ENCODE measurements at places on chromosomes 2 and 18.

DNA sequence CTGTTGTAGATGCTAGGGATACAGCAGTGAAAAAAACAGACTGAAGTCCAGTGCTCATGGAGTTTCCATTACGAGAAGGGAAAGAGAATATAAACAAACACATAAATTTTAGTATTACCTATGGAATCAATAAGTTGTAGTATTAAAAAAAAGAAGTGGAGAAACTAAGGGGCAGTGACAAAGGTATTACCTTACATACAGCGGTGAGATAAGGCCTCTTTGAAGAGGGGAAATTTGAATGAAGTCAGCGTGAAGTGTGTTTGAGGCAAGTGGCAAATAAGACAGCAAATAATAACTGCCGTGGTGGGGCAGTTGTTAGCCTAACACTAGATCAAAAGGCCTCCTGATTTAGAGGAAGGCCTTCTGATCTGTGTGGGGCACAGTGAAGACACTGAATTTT is 57.9 kb downstream of the TLK1 start:
- DNase-seq: peak; percentile 94

DNA sequence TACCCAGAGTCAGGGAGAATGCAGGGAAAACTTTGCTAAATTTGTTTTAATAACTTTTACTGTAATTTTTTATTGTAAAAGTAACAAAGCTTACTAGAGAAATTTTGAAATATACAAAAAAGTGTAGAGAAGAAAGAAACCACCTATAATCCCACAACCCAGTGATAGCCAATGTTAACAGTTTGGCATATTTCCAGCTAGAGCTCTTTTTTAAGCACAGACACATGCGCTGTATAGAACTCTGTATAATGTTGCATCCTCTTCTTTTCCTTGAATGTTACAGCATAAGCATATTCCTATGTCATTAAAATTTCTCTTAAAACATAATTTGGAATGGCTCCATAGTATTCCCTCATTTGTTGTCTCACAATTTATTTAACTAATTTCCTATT is 37.4 kb upstream of the EPAS1 start:
- no peak for DNase-seq

DNA sequence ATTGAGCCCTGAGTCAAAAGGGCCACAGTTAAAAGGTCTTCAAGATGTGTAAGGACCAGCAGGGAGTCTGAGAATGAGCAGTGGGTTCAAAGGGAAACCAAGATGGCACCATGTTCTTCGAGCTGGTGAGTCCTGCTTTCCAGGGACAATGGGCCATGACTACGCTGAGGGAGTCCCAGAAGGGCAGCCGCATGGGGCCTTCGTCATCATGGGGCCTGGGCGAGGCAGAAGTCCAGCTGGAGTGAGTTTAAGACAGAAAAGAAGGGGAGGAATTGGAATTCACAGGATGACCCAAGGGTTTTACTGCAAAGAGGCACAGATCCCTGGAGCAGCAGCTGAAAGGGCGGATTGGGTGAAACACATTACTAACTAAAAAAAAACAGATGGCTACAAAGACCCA is 340.8 kb upstream of the MYT1L start:
- DNase-seq: no peak

DNA sequence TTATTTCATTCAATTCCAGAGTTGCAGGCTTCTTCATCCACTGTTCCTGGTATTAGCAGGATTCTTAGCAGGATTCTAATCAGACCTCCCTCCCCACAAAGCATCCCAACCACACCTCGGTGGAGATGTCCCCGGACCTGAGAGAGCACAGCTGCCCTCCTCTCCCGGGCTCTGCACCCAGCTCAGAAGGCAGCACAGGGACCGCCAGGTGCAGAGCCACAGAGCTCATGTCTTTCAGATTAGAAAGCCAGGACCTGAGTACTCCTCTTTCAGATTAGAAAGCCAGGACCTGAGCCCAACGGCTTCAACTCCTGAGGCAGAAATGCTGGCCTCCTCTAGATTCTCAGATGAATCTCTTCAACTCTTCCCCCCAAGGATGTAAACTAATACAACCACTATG is 152.3 kb downstream of the MYO5B start:
- DNase-seq: no peak

DNA sequence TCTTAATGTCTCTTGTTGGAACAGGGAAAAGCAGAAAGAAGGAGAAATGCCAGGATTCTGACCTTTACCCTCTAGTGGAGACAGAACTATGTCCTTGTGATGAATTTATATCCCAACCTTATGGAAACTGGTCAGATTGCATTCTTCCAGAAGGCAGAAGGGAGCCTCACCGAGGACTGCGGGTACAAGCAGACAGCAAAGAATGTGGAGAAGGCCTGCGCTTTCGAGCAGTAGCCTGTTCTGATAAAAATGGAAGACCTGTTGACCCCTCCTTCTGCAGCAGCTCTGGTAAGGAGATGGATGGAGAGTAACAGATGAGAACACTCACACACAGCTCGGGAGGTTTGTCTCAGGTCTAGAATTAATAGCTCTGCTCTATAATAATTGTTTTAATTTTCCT is 552.7 kb upstream of the HNMT start:
- DNase-seq: no peak

- DNase-seq: no peak
Observed at GRCh38 chr2:215028231-215028630, 110.2 kb downstream of the ABCA12 start.

DNA sequence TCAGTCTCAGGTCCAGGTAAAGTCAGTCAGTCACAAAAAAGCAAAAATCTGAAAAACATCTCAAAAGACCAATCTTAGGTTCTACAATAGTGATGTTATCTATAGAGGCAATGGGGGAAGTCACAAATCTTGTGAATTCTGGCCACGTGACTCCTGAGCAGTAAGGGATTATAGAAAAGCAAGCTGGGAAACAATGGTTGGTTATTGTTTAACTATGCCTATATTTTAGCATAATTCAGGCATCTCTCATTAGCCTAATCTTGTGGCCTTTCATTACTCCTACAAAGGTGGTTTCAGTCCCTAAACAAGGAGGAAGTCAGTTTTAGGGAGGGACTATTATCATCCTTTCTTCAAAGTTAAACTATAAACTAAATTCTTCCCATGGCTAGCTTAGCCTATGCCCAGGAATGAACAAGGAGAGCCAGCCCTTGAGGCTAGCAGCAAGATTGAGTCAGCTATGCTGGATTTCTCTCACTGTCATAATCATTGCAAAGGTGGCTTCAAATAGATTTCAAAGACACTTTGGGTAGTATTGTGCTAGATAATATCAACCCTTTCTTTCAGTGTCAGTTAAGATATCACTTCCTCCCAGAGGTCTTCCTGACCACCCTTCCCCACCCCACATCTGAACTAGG is 56.4 kb upstream of the ITGA6 start:
- DNase-seq: no peak

DNA sequence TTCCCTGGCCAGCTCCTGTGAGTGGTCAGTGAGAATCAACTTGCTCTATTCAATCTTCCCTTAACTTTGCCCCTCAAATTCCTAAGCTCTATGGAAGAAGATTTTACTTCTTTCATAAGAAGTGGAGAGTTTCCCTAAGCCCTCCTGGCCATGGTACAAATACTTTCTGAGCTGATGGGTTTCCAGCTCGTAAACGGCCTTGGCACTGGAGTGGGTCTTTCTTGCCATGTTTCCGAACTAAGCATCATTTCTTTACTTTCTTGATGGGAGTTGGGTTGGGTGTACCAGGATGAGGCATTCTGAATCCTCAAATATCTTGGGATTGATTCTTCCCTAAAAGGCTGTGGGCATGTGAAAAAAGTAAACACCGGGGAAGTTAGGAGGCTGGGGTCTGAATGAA is 72.5 kb downstream of the ACKR3 start:
- DNase-seq: no peak

- DNase-seq: no peak
Observed at GRCh38 chr2:25543939-25544338, 129.4 kb downstream of the DTNB start.

DNA sequence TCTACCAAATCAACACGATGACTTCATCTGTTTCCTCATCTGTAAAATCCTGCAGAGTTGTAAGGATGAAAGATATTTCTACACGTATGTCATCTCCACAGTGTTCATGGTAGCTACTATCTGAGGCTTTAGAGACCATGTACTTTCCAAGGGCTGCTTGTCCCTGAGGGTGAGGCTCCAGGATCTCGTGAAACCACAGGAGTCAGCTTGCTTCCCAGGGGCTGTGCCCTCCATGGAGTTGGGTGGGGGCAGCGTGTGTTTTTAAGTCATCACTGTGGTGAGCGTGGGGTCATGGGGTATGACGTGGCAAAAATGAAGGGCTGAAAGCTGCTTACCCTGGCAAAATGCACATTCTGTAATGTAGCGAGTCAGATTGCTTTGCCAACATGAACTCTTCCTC is 81.6 kb downstream of the ASAP2 start:
- no peak for DNase-seq

DNA sequence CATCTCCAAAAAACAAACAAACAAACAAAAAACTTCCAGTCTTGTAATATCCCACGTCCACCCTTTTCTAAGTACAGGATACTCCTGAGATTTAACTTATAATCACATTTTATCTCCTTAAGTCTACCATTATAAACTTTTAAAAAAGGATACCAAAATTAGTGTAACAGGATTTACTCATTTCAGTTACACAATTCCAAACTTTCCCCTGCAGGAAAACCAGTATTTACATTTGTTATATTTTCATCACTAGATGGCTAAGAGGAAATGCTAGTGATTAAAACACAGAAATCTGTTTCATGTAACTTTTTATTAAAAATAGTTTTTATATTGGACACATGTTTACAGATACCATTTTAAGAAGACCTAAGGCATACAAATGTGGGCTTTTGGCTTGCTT is 27.5 kb downstream of the CFAP36 start:
- DNase-seq: no peak

DNA sequence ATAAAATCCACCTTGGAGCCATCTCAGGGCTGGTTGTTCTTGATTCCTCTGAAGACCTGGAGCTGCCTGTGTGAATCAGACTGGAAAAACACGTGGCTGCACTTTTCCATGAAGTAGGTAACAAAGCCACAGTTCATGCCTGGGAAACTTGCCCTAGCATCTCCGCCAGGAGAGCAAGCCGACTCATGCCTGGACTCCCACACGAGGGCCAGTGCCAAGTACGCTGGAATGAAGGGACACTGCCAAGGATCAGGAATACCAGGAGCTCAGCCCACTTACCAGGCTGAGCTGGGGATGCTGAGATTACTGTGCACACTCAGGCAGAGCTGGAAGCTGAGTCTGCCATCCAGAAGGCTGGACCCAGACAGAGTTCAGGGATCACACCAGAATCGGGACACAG is 10.9 kb upstream of the FHL2 start:
- no peak for DNase-seq

DNA sequence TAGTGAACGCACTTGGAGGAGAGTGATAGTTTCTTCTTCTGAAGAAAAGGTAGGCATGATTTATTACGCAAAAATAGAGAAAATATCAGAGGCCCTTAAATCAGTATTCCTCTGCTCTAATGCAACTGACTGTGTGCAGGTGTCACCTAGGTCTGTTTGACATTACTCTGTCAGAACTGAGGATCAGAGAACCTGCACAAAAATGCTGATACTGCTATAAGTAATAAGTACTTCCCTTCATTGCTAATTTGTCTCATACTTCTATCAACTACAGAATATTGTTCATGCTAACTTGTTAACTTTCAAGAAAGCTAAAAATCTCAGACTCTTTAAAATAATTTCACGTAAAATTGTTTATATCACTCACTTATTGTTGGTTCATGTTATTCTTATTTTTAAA is 358.5 kb downstream of the ZNF804A start:
- no peak for DNase-seq

- no peak for DNase-seq
Observed at GRCh38 chr2:84388921-84389490, 70.1 kb downstream of the SUCLG1 start.

GRCh38 chr2:207499114-207499513 is 30.6 kb upstream of the CREB1 start:
- DNase-seq: no peak

- DNase-seq: peak; percentile 69
Observed at GRCh38 chr2:203225423-203226039, 13.3 kb upstream of the CYP20A1 start.

DNA sequence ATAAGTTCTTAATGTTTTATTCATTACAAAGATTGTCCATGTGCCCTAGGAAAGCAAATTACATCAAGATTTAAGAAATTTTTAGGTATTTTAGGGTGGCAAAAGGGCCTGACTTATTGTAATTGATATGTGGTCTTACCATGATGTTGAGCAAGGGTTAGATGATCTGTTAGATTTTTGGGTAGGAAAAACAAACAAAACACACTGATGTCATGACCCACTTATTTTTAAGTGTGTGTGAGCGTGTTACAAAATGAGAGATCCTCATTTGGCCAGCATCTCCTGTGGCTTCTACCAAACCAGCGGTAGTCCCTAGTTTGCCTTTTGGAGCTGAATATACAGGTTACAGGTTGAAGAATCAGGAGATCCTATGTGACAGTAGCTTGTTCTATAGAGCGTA is 89.8 kb upstream of the ITGB6 start:
- DNase-seq: no peak

GRCh38 chr18:60649842-60650536 is 277.4 kb upstream of the MC4R start:
- peak; percentile 83 for DNase-seq

- peak; percentile 74 for DNase-seq
Observed at GRCh38 chr2:69957965-69958364, 3.5 kb downstream of the ASPRV1 start.

DNA sequence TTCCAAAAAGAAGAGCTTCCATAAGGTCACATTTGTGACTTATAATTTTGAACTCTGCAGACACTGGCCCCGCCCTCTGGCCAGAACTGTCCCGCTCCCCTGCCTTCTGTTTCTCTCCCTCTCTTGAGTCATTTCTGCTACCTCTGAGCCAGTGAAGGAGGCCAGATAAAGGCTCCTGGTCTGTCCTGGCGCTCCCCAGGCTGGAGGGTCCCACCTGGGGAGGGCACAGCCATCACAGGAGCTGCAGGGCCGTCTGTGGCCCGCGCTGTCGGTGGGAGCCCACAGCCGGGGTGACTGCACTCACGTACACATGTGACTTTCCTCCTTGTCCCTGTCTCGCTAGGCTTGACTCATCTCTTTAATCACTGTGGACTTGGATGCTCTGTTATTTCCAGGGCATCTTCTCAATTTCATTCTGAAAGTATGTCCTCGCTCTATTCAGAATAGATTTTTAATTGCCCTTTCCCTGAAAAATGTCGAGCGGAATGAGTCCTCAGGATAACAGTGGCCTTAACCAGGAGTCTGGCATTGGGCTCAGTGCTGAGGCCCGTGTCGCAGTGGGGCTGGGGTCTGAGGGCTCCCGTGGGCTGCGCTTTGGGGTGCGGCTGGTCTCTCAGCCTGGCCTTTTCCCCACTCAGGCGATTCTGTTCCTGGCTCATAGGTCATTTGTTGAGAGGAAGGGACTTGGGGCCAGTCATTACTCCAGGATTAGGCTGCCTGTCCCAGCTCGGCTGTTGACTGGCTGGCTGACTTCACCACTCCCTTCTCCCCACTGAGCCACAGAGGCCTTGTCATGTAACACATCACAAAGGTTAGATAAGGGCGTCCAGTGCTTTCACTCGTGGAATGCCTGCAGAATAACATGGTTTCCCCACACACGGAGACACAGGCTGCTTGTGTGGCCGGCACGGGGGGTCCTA is 34.5 kb downstream of the KLHL29 start:
- DNase-seq: no peak

- DNase-seq: no peak
Observed at GRCh38 chr2:226130192-226130591, 669.4 kb downstream of the IRS1 start.

- DNase-seq: no peak
Observed at GRCh38 chr18:75845413-75845812, 417.9 kb upstream of the SMIM21 start.
